ENCODE measurements at places on chromosomes 3 and 15. TPM values are rescaled to one million over a fixed set of nuclear protein-coding genes. Genes with fewer than 3 reads are reported as not detected.

The NLGN1 gene
- not detected for total RNA-seq

The ZPLD1 gene
- total RNA-seq = not detected

The LNP1 gene
- total RNA-seq = 0.76 TPM

The GOLGA6L7 gene
- not detected for total RNA-seq

The TM4SF1 gene
- total RNA-seq = 0.29 TPM

The NEK10 gene
- total RNA-seq = 1.4 TPM

The BFSP2 gene
- total RNA-seq = 0.44 TPM

The SEC11A gene
- total RNA-seq = 108 TPM

The GOLGA8M gene
- total RNA-seq = 3.8 TPM

The TGM4 gene
- total RNA-seq = not detected

The BCL2A1 gene
- 31.0 TPM for total RNA-seq

The CPEB1 gene
- total RNA-seq = not detected

The KNL1 gene
- 36.6 TPM for total RNA-seq

The PLSCR5 gene
- total RNA-seq = not detected

The CACNA2D3 gene
- total RNA-seq = not detected

The ISLR gene
- not detected for total RNA-seq

The SSUH2 gene
- total RNA-seq = 0.07 TPM

The LRRC34 gene
- total RNA-seq = 1.9 TPM

The PKM gene
- total RNA-seq = 1,563 TPM

The CADPS gene
- not detected for total RNA-seq

The FETUB gene
- not detected for total RNA-seq

The HYAL1 gene
- total RNA-seq = 0.29 TPM

The SMARCC1 gene
- total RNA-seq = 113 TPM

The ALDH1L1 gene
- total RNA-seq = not detected

The NDUFAF3 gene
- 119 TPM for total RNA-seq

The HIGD2B gene
- total RNA-seq = 0.20 TPM

The SLC12A1 gene
- total RNA-seq = not detected

The WDR93 gene
- total RNA-seq = not detected

The IL17RD gene
- not detected for total RNA-seq

The ARNT2 gene
- not detected for total RNA-seq

The ACKR2 gene
- 2.7 TPM for total RNA-seq

The SNTN gene
- total RNA-seq = not detected

The AGTR1 gene
- total RNA-seq = not detected

The SLC30A4 gene
- total RNA-seq = 3.7 TPM

The KNG1 gene
- not detected for total RNA-seq

The PLCL2 gene
- 41.7 TPM for total RNA-seq
